ENCODE measurements at places on chromosomes 16 and 17. TPM values are rescaled to one million over a fixed set of nuclear protein-coding genes. Genes with fewer than 3 reads are reported as not detected.

Gene GP1BA
- total RNA-seq: not detected

Gene SLC13A2
- not detected for total RNA-seq

Gene TERB1
- not detected for total RNA-seq

Gene WNK4
- 13.6 TPM for total RNA-seq

Gene ABCC12
- total RNA-seq: not detected

Gene TMEM100
- 1.4 TPM for total RNA-seq

Gene KRTAP4-4
- total RNA-seq: not detected

Gene PCGF2
- total RNA-seq: 4.8 TPM

Gene GCGR
- total RNA-seq: not detected

Gene TNFRSF13B
- total RNA-seq: not detected

Gene MYH1
- total RNA-seq: not detected

Gene ORAI3
- total RNA-seq: 65.9 TPM

Gene CCL14
- not detected for total RNA-seq

Gene GRIN2A
- under 0.01 TPM for total RNA-seq

Gene CIITA
- not detected for total RNA-seq

Gene RNF43
- total RNA-seq: not detected
